Stromal cell of bone marrow (primary cell): ENCODE measurements at places on chromosomes 5 and 9.

DNA sequence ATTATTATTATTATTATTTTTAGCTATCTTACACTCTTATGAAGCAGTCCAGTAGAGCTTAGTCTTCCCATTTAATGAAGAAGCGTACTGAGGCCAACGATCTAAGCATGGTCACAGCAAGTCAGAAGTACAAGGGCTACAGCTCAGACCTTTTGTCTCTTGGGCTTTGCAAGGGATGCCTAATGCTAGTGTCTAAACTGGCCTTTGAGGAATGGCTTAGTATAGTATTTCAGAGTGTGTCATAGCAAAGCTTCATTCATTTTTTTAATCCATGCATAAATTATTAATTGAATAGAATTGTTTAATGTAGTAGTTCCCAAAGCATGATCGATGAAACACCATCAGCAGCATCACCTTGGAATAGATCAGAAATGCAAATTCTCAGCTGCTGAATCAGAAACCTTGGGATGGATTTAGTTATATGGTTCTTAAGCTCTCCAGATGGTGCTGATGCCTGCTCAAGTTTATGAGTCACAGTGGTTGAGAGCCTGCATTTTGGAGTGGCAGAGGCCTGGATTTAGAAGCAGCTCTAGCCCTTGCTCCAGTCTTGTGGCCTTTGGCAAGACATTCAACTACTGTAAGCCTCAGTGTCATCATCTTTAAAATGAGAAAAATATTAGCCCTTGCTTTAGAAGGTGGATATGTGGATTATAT lies 6.1 kb downstream of the IL12B start:
- peak; percentile 81 for DNase-seq

DNA sequence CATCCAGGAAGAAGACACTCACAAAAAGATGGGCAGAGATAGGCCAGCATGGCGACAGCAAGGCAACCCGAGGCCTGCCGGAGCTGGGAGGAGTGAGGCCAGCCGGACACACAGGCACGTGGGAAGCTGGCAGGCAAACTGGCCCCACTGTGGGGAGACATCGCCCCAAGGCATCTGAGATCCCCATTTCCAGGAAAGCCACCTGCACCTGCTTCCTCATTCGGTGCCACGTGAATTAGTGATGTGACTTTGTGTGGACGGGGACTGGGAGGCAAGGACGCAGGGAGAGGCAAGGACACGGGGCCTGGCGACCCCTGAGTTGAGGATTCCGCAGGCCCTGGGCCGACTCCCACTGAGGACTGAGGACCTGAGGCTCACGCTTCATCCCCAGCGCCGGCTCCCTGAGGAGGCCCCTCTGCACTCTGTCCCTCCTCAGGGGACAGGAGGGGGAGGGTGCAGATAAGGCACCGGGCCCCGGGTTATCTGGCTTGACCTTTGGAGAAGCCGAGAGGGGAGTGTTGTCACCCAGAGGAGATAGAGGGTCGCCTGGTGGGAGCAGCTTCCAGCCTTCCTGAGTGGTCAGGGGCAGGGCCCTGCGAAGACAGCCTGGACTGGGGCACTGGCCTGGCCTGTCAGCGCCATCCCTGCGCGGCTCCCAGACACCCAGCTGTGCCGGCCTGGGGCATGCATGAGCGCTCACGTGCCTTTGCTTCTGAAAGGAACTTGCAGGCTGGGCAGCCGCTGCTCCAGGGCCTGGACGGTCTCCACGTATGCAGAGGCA lies 39.7 kb downstream of the NDUFS6 start:
- no peak for DNase-seq

GRCh38 chr5:56981548-56982315 lies 29.8 kb upstream of the MIER3 start:
- no peak for DNase-seq

DNA sequence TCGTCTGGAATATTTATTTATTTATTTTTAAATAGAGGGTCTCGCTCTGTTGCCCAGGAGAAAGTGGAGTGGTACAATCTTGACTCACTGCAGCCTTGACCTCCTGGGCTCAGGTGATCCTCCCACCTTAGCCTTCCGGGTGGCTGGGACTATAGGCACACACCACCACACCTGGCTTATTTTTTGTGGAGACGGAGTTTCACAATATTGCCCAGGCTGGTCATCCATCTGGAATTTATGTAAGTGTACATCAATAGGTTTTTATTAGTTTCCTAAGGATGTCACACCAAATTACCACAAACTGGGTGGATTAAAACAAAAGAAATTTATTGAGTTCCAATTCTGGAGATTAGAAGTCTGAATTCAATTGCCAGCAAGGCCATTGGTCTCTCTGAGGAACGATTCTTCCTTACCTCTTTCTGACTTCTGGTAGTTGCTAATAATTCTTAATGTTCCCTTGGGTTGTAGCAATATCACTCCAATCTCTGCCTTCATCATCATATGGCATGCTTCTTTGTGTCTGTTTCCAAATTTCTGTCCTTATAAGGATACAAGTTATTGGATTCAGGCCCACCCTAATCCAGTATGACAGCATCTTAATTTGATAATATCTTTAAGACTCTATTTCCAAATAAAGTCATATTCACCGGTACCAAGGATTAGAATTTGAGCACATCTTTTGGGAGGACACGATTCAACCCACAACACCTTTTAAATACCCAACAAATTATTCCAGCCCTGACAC lies 16.3 kb upstream of the RAD23B start:
- DNase-seq, result no peak

DNA sequence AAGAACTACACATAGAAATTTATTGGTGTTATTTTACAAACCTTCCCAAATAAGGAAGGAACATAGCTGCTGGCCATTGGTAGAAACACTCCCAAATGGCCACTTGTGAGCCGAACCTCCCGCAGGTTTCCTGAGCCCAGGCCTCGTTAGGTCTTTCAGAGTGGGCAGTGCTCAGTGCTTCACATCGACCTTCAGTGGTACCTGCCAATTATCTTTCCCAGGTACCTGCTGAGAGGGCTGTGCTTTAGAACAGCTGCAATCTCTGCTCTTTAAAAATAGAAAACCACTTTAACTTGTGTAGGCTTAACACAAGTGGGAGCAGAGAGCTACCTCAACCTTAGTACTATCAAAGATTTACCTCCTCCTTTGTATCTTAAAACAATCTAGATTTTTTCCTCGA lies 334.1 kb downstream of the RFX3 start:
- no peak for DNase-seq

GRCh38 chr9:13597427-13597826 lies 317.9 kb upstream of the MPDZ start:
- DNase-seq, result no peak

DNA sequence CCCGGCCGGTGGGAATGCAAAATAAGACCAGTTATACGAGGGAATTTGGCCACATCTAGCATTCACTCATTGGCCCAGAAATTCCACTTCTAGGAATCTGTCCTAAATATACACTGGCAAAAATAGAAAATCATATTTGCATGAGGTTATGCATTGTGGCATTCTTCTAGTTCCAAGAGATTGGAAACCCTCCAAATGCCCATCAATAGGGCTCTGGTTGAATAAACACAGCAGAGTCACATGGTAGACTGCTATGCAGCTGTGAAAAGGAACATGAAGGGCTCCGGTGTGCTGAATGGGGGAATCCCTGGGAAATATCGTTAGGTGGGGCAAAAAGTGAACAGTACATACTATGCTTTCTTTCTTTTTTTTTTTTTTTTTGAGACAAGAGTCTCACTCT lies 36.8 kb downstream of the PTGES start:
- peak; percentile 66 for DNase-seq

DNA sequence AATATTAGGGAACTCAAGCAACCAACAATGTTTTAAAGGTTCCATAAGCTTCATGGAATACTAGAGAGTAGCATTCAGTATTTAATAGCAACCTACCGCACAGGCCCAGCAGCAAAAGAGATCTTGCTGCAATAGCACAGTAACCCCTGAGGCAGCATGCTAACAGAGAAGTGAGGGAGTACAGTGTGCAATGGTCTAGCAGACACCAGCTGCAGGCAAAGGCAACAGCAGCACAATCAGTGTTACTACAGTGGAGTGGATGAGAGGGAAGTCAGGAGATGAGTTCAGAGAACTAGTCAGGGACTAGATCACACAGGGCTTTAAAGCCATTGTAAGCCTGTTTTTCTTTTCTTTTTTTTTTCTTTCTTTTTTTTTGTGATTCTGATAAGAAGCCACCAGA lies 2.8 kb downstream of the TICAM2 start:
- peak; percentile 27 for DNase-seq

GRCh38 chr5:2753452-2754420 lies 2.3 kb upstream of the IRX2 start:
- no peak for DNase-seq

DNA sequence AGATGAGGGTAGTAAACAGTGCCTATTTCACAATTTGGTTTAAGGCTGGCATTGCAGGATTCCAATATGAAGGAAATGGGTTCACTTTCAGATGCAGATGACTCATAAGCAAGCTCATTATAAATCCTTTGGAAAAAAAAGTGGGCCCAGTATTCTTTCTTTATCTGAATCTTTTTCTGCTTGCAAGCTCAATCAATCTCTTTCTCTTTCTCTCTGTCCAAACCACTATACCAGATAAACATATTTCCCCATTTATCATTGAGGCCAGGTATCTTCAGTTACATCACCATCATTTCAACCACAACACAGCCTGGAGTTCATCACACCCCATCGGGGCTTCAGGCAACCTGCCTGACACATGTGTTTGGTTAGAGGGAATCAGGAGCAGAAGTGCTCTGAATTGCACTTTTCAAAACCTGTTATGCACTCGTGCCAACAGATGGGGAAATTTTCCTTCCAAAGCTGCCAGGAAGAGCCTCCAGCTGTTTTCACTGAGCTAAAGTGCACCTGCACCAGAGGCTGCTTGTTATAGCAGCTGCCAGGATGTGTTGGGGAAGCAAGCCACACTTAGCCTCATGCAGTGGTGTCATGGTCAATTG lies 30.0 kb upstream of the MAMDC2 start:
- DNase-seq, result peak; percentile 33

DNA sequence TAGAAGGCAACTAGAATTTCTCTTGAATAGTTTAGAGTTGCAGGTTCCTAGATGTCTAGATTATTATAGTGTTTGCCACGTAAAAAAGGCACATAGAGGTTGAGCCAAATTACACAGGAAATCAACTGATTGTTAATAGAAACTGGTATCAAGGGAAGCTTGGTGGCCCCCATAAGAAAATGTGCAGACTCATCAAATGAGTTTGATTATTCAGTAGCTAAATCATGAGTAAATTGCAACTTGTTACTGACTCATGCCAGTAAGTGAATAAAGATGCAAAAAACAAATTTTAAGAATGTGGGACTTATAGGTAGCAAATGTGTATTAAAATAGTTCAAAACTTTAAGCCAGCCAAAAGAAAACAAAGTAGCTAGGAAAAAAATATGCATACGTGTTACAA lies 1078.9 kb upstream of the CDH9 start:
- DNase-seq, result no peak
